Ecto neural progenitor cell (in vitro differentiated cells): ENCODE measurements at places on chromosomes 1 and 21.

DNA sequence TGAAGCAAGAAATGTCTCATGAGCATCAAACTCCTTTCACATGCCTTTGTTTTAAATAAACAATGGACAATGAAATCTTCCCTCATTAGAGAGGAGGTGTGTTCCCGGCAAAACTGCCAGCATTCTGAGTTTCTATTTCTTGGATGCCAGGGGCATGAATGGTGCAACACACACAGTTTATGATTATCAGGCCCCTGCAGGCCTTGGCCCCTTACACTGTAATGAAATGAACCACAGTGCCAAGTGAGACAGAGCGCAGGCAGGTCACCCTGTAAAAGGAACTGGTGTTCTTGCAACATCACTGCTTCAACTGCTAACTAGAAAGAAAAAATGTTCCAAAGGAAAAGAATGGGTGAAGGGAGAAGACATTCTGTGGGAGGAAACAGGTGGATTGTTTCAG is 3.8 kb upstream of the PIGC start:
- DNase-seq, result no peak

GRCh38 chr1:115732316-115732715 is 36.2 kb downstream of the CASQ2 start:
- no peak for DNase-seq

DNA sequence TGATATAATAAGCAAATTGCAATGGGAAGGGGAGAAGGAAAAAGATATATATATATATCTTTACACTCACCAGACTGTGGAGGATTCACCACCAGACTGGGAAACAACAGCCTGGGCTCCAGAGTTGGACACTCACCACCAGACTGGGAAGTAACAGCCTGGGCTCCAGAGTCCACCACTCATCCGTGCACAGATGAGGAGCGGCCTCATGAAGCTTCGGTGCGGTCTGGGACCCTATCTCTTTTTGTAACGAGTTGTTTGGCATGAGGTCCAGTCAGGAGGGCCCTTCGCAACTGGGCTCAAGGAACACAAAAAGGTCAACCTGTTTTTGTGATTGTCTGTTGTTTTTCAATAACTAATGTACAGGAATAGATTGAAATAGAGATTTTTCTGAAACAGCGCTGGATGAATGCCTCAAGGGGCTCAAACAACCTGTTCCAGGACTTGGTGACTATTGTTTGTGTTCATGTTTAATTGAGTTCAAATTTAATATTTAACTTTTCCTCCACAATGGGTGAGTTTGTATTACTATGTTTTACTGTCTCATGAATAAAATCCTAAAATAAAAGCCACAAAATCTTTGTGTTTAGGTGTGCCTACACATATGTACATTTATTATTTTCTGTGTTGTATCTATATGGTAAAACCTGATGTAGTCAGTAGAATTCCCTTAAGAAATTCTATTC is 40.1 kb downstream of the S100A10 start:
- no peak for DNase-seq

- DNase-seq, result no peak
Observed at GRCh38 chr1:214296860-214297745, 16.1 kb downstream of the SMYD2 start.

DNA sequence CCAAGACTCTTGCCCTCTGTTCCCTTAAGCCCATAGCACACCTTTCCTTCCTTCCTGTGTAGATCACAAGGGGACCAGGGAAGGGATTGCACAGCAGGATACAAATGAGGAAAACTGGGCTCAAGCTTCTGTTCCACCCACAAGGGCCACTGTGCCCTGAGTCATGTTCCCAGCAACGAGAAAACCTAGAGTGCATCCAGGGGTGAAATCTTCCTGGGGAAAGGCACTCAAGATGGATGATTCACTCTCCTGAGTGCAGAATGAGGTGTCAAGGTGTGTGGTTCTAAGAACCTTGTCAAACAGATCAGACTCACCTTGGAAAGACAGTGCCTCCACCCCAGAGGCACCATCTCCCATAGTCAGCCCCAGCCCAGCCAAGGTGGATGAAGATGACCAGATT is 40.7 kb upstream of the EYA3 start:
- DNase-seq, result no peak

DNA sequence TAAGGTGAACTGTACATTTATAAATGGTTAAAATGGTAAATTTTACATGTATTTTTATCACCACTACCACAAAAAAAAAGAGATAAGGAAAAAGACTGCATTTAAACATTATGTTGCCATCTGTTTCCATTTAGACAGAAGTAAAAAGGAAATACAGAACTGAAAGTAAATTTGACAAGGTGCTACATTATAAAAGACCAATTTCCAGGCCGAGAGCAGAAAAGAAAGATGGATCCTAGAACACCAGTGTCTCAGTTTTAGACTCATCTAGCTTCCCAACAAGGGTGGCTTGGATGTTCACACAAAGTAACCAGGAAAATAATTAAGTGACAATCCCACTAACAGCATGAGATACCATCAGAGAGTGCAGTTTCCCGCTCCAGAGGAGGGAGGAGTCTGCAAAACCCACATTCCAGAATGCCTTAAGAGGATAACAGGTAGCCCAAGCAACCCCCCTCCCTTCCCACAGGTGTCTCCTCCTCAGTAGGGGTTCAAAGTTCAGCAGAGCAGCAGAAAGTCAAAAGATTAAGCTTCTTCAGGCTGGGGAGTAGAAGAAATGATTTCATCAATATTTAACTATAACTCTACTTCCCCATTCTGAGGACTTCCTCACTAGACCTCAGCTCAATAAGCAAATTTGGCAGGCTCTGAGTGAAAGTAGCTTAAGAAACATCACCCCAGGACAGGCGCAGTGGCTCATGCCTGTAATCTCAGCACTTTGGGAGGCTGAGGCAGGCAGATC is 11.8 kb downstream of the TPM3 start:
- no peak for DNase-seq

DNA sequence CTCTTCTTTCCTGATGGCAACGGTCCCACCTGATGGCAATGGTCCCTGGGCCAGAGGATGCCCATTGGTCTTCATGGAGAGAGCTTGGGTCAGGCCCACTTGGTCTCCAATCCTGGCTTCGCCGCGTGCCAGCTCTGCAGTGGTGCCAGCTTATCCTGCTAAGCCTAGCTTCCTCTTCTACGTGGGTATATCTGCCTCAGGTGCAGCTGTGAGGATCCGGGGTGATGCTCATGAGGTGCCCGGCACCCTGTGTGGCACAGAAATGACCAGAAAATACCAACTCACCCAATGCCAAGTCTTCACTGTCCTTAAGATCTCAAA is 437.4 kb downstream of the CAMTA1 start:
- DNase-seq, result no peak

GRCh38 chr1:97588772-97589171 is 332.1 kb downstream of the DPYD start:
- DNase-seq, result no peak

- no peak for DNase-seq
Observed at GRCh38 chr1:63405021-63405420, 37.6 kb downstream of the ALG6 start.

- peak; percentile 58 for DNase-seq
Observed at GRCh38 chr1:78045926-78046778, at the start of gene GIPC2. GIPC2 (plus strand) TSS chr1:78045966; CDS start chr1:78046095, 129 bp downstream.
